ENCODE measurements at places on chromosomes 16 and 17. TPM values are rescaled to one million over a fixed set of nuclear protein-coding genes. Genes with fewer than 3 reads are reported as not detected.

TEX14 gene
- not detected for total RNA-seq

UNKL gene
- 23.7 TPM for total RNA-seq

CSF3 gene
- total RNA-seq, result 6.7 TPM

C17orf100 gene
- total RNA-seq, result 0.45 TPM

CTRB2 gene
- not detected for total RNA-seq

DUSP14 gene
- total RNA-seq, result 51.0 TPM

ASPA gene
- total RNA-seq, result 0.23 TPM

EFNB3 gene
- 0.75 TPM for total RNA-seq

NPB gene
- 0.86 TPM for total RNA-seq

Data from LHCN-M2 (cell line).